ENCODE measurements at places on chromosomes 6 and 20.
A peak's percentile ranks its signal among the peaks of the same experiment; 100 is the strongest.

GRCh38 chr6:158805698-158806377, 13.3 kb downstream of the EZR start:
- DNase-seq = no peak

DNA sequence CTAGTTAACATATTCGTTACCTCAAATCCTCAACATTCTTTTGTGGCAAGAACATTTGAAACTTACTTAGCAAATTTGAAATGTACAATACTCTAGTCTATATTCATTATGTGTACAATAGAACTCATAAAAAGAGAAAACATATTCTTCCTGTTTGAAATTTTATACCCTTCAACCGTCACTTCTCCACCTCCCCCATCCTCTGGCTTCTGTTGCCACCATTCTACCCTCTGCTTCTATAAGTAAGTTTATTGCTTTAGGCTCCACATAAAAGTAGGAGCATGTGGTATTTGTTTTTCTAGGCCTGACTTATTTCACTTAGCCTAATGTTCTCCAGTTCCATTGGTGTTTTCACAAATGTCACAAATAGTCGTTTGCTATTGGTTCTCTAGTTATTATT, 205.3 kb downstream of the TENT5A start:
- no peak for DNase-seq

DNA sequence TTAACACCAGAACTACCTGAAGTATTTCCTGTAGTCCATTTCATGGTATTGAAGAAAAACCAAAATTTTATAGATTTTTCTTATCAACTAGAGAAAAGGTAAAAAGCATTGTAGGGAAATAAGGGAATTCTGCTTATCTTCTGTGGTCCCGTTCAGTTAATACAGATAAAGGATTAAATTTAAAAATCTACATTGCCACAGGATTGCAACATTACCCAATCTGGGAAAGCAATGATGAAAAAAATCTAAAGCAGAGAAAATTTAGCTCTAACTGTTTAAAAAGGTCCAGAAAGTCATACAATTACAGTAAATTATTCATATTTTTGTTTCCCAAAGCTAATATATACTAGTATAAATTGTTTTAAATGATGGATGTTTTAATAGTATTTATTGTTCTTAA, 18.0 kb downstream of the POLH start:
- no peak for DNase-seq

- DNase-seq = no peak
Observed at GRCh38 chr6:90913266-90913960, 326.5 kb upstream of the MAP3K7 start.

DNA sequence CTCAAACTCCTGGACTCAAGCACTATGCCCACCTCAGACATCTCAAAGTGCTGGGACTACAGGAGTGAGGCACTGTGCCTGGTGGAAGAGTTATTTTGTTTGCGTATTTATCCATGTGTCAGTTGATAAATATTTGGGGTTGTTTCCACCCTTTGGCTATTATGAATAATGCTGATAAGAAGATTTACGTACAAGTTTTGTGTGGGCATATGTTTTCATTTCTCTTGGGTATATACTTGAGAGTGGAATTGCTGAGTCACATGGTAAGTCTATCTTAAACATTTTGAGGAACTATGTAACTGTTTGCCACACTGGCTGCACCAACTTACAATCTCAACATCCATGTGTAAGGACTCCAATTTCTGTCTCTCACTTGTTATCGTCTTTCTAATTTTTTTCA, 200.3 kb downstream of the RNGTT start:
- DNase-seq = no peak

- DNase-seq = no peak
Observed at GRCh38 chr6:7041511-7042026, 66.2 kb upstream of the RREB1 start.

DNA sequence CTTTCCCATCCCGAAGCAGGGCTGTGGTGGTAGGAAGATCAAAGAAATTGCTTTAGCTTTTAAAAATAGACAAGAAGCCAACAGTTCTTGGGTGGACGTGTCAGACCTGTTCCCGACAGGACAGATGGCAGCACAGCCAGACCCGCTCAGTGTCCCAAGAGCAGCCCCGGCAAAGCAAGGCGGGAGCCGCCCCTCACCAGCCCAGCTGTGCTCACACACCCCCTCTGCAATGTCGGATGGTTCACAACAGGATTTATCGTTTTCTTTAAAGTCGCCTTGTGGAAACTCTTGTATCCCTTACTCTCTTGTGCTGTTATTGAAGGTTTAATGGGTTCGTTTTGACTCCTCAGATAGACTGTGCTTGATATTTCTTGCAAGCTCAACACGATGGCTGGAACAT, 302.4 kb downstream of the THBS2 start:
- no peak for DNase-seq

GRCh38 chr20:44282192-44282591, 28.8 kb downstream of the FITM2 start:
- no peak for DNase-seq

DNA sequence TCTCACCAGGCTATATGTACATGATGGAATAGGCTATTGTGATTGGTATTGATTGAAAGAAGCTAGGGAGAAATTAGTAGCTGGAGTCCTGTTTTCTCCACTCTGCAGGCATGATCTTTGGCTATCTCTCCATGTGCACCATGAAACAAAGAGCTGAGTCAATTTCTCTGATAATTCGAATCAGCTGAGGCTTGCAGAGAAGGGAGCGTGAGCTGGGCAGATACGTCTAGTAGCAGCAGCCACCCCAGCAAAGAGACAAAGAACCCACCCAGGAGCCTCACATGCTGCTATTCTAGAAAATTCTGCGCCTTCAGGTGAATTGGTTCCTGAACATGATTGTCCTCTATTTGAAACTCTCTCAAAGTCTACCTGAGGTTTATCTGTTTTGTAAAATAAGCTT, 6.9 kb upstream of the SGK1 start:
- DNase-seq = no peak

DNA sequence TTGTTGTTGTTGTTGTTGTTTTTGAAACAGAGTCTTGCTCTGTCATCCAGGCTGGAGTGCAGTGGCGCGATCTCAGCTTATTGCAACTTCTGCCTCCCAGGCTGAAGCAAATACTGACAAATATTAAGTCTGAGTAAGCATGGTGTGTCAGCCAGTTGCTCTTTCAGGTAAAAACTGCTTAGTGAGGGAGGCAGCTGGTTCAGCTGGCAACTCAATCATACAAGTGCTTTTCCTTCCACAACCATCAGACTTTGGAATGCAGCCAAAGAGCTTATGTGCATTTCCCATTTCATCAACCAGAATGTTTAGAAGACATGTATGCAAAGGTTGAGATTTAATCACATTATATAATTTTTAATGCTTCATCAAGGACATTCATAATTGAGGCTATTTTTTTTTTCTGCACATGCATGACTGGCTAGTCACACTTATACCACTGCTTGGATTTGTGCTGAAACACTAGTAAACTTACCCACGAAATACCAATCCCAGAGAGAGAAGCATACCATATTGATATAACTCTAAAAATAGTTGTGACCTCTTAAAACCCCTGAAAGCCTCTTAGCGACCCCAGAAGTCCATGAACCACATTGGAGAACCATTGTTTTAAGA, 56.0 kb downstream of the CLIC5 start:
- no peak for DNase-seq

DNA sequence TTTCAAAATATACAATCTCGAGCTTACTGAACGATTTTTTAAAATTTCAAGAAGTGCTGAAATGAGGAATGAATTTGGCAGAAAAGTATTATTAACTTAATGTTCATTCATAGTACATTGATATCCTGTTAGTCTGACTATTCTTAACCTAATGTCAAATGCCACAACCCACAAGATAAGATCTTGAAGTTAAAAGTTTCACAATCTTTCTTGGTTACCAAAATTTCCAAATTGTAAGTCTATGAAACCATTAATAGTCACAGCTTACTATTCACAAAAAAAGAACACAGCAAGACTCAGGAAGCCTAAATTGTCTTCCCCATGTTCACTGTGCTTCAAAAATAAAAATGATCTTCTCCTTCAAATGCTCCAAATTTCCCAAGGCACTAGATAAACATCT, 71.3 kb downstream of the HACE1 start:
- peak; percentile 28 for DNase-seq

GRCh38 chr6:125123468-125124048, 30.0 kb upstream of the TPD52L1 start:
- no peak for DNase-seq

DNA sequence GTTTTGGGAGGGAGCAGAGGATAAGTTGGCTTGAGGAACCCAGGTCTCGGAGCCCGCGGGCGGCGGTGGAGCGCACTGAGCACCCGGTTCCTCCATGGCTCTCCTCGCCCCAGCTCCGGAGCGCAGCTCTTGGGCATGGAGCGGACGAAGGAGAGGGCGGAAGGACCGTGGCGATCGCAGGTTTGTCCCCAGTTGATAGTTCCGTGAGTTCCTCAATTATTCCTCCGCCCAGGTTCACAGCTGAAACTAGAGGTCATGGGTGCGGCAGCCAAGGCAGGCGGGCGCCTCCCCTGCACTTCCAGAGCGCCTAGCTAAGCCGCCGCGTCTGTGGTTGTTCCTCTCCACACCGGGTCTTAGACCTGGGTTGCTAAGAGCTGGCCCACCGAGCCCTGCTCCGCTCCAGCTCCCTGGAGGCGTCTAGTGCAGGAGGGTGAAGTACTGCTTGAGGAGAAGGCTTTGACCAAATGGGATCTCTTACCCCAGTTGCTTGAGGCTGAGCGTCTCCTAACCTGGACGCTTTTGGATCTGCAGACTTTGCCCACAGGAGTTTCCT, at the start of gene HTR1B:
HTR1B (minus strand) TSS at position 184 of the 553 bp plus-strand sequence; CDS start at position 96, 88 bp downstream.
- DNase-seq = no peak

DNA sequence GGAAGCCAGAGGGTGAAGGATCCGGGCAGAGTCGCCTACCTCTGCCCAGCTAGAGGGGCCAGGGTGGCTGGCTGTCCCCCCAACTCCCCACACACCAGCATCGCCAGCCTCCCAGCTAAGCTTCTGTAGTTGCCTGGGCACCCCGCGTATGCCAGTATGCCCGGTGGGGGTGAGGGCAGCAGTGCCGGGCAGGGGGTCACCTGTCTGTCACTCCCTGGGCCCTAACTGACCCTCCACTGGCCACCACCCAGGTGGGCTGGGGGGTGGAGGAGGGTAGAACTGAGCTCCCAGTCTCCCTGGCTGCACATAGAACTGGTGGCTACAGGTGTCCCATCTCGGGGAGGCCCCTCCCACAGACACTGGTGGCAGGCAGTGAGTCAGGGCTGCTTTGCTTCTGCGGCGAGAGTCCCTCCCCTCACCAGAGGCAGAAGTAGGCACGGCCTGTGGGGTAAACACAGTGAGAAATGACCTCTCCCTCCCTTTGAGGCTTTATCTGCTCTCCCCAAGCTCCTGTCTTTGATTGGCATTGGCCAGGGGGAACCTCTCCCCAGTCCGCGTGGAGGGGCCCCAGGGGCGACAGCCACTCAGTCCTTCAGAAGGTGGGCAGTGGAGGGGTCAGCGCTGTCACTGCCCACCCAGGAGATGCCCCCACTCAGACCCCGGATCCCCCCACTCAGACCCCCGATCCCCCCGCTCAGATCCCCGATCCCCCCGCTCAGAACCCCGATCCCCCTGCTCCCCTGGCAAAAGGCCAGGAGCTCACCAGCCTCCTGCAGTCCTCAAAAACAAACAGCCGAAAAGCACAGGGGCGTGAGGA, 2.5 kb downstream of the NTSR1 start:
- no peak for DNase-seq

DNA sequence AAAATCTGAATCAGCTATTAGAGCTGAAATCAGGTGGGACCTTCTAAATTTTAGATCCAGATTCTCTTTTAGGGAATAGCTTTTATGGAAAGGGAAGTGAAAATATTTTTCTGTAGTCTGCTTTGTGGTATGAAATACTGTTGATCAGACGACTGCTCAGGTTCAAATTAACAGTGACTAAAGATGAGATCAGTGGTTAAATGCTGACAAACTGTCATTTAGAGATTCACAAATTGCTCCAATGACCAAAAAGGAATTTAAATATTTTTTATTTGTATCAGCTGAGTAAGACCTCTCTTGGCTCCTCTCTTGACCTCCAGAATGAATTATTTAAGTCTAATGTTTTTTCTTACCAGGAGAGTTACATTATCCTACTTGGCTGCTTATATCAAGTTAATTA, 77.3 kb downstream of the KCNQ5 start:
- no peak for DNase-seq

DNA sequence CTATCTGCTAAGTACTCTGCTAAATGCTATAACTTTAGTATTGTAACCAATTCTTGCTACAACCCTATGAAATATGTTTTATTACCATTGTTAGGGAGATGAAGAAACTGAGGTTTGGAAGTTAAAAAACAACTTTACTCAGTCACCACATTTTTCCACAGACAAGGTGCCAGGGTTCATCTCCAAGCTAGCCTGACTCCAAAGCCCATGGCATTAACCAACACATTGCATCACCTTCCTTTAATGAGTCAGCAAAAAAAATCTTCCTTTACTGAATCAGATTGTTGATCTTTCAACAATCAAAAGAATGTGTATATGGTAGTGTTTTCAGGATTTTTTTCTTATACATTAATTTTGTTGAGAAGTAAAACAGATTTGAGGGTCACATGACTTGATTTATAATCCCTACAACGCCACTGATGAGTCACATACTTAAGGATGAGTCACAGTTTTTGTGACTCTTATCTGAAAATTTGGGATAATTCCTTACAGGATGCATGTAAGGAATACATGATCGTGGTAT, 41.5 kb downstream of the MAN1A1 start:
- no peak for DNase-seq

GRCh38 chr6:9985481-9985880, 429.4 kb downstream of the TFAP2A start:
- DNase-seq = no peak

GRCh38 chr6:12878741-12879140, 162.2 kb downstream of the PHACTR1 start:
- no peak for DNase-seq

GRCh38 chr20:23492292-23492691, 1.4 kb downstream of the CST8 start:
- no peak for DNase-seq

DNA sequence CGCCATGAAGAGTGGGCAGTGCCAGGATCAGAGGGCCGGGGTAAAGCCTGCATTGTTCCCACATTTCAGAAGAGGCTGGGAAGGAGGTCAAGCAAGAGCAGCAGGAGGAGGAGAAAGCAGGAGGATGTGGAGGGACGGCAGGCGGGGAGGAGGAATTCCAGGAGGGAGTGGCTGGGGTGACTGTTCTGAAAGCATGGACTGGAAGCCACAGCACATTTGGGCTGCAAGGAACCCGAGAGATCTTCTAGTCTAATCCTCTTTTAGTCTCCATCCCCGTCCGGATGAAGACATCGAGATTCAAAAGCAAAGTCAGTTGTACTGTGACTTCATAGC, 76.9 kb downstream of the FAM50B start:
- no peak for DNase-seq

GRCh38 chr20:57777911-57778310, 68.1 kb upstream of the PMEPA1 start:
- peak; percentile 23 for DNase-seq

DNA sequence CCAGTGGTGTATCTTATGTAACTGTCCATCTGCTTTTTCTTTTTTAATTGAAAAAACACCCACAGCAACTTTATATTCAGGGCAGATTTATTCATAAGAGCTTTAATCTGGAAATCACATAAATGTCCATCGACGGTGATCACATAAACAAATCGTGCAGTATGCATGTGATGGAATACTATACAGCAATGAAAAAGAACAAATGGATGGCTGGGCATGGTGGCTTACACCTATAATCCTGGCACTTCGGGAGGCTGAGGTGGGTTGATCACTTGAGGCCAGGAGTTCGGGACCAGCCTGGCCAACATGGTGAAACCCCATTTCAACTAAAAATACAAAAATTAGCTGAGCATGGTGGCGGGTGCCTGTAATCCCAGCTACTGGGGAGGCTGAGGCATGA, 39.1 kb downstream of the VSTM2L start:
- DNase-seq = no peak

- DNase-seq = no peak
Observed at GRCh38 chr6:119043265-119043664, 35.2 kb downstream of the FAM184A start.

Measured in MM.1S (cell line).